GM12891 (cell line): ENCODE measurements at places on chromosomes 7 and 10.

GRCh38 chr10:6411436-6411835 is 168.6 kb downstream of the PRKCQ start:
- no peak for DNase-seq

GRCh38 chr10:59456199-59456598 is 93.8 kb upstream of the FAM13C start:
- DNase-seq = no peak

GRCh38 chr7:113550966-113551365 is 367.8 kb downstream of the PPP1R3A start:
- no peak for DNase-seq

DNA sequence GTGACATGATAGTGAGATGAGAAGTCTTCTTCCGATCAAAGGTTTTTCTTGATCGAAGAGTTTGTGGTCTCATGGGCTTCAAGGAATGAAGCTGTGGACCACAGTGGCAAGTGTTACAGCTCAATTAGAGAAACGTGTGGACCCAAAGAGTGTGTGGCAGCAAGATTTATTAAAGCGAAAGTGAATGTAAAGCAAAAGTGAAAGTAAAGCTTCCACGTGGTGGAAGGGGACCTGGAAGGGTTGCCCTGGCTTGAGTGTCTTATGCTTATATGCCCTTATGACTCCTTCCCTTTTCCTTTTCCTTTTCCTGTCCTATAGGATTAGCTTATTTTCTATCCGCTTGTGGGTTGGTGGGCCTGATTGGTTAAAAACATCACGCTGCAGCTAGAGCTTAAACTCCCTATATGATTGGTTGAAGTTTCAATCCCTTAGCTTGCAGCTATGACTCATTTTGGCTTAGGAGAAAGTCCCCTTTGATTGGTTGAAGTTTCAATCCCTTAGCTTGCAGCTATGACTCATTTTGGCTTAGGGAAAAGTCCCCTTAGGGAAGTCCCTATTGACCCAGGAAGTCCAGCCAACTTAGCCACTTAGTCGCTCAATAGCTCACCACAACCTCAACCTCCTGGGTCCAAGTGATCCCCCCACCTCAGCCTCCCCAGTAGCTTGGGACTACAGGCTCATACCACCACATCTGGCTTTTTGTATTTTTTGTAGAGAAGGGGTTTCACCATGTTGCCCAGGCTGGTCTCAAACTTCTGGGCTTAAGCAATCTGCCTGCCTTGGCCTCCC is 34.7 kb downstream of the MRPS24 start:
- no peak for DNase-seq

GRCh38 chr7:2109251-2109872 is 123.4 kb downstream of the MAD1L1 start:
- DNase-seq = no peak

DNA sequence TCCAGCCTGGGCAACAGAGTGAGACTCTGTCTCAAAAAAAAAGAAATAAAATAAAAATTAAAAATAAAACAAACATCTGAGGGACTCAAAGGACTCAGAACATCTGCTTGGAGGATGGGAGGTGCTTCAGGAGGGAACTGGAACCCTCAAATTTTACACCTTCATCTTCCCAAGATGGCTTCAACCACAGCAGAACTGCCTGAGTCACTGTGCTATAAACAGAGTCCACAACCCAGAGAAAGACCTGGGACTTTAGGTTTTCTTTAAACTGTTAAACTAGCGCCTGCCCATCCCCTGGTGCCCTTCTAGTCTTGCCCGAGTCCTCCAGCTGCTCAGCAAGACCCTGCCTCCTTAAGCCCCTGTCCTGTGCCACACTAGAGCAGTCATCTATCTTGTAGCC is 40.8 kb downstream of the RGS10 start:
- no peak for DNase-seq

GRCh38 chr7:119665796-119666195 is 607.2 kb upstream of the KCND2 start:
- no peak for DNase-seq

DNA sequence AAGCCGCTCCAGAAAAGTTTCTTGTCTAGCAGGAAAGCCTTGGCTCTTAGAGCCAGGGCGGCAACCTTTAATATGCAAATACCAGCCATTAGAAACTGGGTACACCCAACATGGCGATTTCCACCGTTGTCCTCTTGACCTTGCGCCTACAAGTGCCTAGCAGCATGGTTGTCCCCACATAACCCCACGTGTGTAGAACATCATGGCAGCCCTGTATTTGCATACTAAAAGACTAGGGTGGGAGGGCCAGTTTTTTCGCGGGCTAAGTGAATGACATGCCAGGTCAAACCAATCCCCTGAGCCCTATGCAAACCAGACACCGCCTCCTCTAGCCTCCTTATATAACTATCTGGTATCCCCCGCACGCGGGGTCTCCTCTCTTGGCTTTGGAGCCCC is 58.4 kb upstream of the FZD8 start:
- DNase-seq = no peak

- DNase-seq = no peak
Observed at GRCh38 chr7:157507987-157508386, 171.2 kb downstream of the DNAJB6 start.

DNA sequence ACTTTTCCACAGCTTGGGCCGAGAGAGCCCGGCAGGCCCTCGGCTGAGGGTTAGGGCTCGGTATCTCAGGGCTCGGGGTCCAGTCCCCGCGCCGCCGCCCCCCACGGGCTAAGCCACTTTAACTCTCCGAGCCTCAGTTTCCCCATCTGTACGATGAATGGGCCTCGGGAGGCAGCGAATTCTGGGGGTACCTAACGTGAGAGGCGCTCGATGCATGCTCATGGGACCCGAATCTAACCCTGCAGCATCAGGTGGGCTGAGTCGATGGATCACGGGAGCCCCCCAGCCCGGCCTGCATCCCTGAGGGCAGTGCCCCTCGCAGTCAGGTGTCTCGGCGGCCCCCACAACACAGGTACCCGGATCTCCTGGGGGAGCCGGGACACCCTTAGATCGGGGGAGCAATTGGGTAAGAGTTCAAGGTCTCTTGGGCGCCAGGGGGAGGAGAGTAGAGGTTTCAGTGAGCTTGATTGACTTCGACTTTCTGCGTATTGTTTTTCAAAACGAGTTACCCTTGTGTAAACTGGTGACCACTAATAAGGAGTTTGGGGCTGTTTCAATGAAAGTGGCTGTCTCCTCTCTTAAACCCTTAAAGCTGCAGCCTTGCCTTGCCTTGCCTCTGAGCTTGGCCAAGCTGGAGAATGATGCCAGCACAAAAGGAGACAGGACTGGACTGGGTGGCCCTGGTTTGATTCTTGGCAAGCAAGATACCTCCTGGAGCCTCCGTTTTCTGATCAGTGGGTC is 631 bp downstream of the POR start:
- DNase-seq = no peak

- no peak for DNase-seq
Observed at GRCh38 chr7:74514131-74514591, 60.5 kb downstream of the GTF2IRD1 start.

GRCh38 chr7:99505324-99505662 is 831 bp downstream of the ZKSCAN5 start:
- no peak for DNase-seq

- no peak for DNase-seq
Observed at GRCh38 chr7:6432781-6433180, 15.0 kb downstream of the DAGLB start.

- no peak for DNase-seq
Observed at GRCh38 chr10:106355450-106355849, 809.1 kb downstream of the SORCS1 start.

DNA sequence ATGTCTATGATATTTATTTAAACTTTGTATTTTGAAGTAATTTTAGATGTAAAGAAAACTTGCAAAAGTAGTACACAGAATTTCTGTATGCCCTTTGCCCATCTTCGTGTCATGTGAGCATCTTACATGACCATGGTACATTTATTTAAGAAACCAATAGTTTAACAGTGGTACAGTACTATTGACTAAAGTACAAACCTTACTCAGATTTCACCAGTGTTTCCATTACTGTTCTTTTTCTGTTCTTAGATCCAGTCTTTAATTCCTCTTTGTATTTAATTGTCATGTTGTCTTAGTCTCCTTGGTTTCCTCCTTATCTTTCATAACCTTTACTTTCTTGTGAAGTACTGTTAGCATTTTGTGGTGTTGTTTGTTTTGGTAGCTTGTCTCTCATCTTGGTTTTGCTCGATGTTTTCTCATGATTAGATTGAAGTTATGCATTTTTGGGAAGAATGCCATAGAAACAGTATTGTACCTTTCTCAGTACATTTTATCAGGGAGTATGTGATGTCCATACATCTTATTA is 24.1 kb downstream of the TAX1BP1 start:
- no peak for DNase-seq

GRCh38 chr10:33423154-33423529 is 88.7 kb upstream of the NRP1 start:
- no peak for DNase-seq

- no peak for DNase-seq
Observed at GRCh38 chr10:75634947-75635346, 203.5 kb downstream of the LRMDA start.

DNA sequence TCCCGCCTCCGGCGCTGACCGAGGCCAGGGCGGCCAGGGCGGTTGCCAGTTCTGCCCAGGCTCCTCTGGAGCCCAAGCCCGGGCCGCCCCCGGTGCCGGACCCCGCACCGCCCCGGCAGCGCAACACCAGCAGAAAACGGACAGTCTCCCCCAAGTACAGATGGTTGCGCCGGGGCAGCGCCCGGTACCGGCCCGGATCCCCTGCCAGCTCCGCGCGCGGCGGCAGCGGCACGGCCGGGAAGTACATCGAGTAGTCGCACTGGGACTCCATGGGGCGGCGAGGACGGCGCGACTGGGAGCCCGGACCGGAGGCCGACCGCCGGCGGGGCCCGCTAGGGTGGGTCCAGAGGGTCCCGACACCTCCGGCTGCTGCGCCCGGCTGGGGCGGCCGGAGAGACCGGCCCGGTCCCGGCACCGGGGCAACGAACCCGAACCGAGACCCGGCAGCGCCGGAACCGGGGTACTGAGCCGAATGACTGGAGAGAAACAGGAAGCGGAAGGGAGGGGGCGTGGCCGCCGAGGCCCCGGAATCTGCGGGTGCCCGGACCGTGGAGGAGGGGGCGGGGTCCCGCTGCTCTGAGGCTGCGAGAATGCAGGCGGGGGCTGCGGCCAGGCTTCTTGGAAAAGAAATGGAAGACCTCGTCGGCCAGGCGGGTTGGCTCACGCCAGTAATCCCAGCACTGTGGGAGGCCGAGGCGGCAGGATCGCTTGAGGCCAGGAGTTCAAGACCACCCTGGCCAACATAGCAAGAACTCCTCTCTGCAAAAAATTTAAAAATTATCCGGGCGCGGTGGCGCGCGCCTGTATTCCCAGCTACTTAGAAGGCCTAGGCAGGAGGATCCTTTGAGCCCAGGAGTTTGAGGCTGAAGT is at the start of gene TRAPPC14:
TRAPPC14 (minus strand) TSS at position 495 of the 870 bp plus-strand sequence; CDS start at position 271, 224 bp downstream.
- peak; percentile 98 for DNase-seq

DNA sequence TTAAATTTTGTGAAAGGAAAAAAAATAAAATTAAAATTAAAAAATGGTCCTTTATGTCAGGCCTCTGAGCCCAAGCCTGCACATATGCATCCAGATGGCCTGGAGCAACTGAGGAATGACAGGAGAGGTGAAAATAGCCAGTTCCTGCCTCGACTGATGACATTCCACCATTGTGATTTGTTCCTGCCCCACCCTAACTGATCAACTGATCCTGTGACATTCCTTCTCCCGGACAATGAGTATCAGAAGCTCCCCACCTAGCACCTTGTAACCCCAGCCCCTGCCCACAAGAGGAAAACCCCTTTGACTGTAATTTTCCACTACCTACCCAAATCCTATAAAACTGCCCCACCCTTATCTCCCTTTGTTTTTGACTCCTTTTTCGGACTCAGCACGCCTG is 972.2 kb upstream of the GHITM start:
- no peak for DNase-seq

DNA sequence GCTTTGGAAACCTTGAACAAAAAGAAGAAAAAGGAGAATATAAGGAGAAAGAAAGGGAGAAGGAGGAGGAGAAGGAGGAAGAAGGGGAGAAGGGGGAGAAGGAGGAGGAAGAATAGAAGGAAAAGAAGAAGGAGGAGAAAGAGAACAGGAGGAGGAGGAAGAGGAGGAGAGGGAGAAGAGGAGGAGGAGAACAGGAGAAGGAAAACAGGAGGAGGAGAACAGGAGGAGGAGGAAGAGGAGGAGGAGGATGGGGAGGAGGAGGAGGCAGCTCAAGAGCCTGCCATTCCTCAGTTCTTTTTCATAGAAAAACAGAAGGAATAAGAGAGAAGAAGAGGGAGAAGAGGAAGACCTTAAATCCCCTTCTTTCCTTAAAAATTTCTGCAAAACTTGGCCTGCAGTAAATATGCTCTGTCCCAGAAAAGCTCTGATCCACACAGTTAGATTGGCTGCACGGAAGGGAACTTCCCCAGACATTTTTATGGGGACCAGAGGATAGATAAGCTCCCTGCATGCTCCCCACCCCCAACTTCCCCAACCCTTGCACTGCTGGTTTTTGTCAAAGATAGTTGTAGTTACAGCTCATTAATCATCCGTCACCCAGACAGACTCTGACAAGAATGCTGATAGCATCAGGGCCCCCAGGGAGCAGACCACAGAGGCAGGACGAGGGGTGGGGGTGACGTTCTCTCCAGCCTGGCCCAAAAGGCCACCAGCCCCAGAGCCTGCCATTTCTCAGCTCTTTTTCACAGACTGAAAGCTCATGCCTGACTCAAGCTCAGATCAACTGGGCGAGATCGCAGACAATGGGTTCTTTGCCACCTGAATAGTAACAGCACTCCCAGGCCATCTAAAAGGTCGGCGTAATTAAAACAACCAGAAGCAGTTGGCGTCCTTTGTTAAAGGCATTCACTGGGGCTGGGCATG is 34.5 kb upstream of the LYZL1 start:
- DNase-seq = no peak

- DNase-seq = no peak
Observed at GRCh38 chr7:57772126-57772924, 322.3 kb downstream of the ZNF716 start.

DNA sequence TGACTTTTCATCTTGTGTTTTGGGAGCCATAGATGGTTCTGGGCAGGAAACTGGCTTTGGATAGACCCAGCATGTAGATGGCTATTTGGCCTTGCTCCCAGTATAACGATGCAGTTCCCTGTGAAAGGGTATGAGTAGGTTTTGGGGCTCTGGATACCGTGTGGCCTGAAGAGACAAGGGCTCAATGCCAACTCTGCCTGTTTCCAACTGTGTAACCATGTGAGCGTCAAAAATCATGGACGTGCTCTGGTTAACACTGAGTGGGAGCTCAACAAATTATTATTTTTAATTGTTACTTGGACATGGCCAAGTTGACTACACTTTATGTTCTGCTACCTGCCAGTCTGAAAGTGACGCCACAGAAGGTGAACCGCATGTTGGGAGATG is 41.8 kb downstream of the EGFR start:
- no peak for DNase-seq

- no peak for DNase-seq
Observed at GRCh38 chr7:87653178-87653577, 25.0 kb downstream of the RUNDC3B start.

- no peak for DNase-seq
Observed at GRCh38 chr10:1171586-1171985, 115.4 kb downstream of the WDR37 start.

GRCh38 chr7:130996833-130997231 is 262.8 kb upstream of the KLF14 start:
- no peak for DNase-seq

GRCh38 chr7:124879103-124879502 is 50.5 kb downstream of the POT1 start:
- DNase-seq = no peak
